Activated CD4-positive, alpha-beta T cell treated with anti-CD3 and anti-CD28 coated beads for 4 hours (primary cell): ENCODE measurements at places on chromosomes 2 and 18.

GRCh38 chr2:122326471-122326870, 571.0 kb downstream of the TSN start:
- DNase-seq: no peak

- no peak for DNase-seq
These were observed 23.1 kb downstream of the ICOS start for GRCh38 chr2:203959672-203960071.

- no peak for DNase-seq
These were observed 209.8 kb downstream of the DCDC2C start for GRCh38 chr2:3913166-3913565.

DNA sequence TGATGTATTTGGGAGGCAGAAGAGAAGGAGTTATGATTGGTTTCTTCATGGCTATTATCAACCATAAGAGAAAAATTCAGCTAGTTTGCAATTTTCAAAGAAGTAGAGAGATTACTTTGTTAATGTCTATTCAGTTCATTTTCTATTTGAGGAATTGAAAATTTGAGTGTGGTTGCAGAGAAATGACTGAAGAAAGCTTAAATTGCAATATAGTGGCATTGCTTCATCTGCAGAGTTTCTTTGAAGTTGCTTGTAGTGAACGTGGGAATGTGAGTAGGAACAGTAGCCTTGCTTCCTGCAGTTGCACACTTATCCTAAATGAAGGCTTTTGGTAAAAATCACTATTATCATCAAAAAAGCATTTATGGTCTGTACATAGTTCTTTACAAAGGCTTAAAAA, 14.7 kb upstream of the CYRIA start:
- no peak for DNase-seq

DNA sequence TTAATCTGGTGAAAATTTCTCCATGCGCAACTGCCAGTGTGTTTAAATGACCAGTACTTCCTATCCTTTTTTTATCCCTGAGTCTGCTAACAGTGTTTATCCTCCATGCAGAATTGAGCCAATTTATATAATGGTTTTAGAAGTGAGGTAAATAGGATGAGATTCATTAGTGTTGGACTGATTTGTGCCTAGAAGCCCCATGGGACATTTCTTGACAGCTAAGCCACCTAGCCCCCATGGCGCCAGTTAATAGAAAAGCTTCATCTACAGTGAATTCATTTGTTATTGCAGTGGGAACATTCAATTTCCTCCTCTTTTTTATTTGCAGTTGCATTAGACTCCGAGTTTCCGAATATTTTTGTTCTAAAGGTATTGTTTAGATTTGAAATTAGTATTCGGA, 175.6 kb downstream of the ARL6IP6 start:
- no peak for DNase-seq

DNA sequence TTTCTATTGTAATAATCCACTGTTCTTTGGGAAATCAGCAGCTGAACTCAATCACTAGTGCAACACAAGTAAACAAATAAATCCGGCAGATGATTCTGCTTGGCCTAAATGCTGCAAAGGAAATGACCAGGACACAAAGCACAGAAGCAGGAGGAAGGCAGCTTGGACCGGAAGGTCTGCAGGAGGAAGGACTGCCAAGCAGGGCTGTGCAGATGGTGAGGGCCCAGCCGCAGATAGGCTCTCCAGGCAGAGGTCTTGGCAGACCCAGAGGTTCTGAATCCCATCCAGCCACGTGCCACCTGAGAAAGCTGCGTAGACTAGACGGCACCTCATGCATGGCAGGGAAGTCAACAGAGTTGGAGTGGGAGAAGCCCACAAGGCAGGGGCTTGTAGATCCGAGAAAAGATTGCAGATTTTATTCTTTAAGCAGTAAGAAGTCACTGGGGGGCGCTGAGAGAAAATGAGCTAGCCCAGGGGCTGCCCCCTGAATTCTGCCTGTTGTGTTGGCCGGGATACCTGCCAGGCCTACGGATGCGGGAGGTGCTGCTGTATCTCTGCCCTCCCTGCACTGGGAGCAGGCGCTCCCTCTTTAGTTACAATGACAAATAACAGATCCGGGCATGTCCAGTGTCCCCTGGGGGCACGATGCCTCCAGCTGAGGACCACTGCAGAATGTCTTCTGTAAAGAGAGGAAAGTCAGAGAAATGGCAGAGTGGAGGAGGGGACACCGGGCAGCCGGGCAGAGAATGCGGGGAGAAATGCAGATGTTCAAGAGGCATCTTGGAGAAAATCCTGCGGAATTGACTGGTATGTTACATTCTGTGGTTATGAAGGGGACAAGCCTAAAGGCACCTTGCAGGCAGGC, 153.5 kb downstream of the PXDN start:
- no peak for DNase-seq

GRCh38 chr2:24491542-24492420, 727 bp downstream of the NCOA1 start:
- DNase-seq: peak; percentile 60

GRCh38 chr2:83584672-83585071, 874.4 kb downstream of the SUCLG1 start:
- no peak for DNase-seq

DNA sequence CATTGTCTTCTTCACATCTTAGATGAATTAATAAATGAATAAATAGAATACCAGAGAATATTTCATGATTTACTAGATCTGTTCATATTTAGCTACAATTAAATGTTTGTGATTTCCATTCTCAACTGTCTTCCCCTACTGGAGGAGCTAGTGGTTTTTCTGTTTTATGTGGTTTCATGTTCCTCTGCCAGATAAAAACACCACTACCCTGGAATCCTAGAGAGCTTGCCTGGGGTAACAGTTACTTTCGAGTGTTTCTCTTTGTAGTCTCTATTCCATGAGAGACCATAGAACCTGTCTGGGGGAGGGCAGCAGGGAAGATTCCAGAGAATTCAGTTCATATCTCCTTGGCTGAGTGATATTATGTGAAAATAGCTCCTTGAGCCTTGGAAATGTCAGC, 349.2 kb downstream of the INSIG2 start:
- no peak for DNase-seq

DNA sequence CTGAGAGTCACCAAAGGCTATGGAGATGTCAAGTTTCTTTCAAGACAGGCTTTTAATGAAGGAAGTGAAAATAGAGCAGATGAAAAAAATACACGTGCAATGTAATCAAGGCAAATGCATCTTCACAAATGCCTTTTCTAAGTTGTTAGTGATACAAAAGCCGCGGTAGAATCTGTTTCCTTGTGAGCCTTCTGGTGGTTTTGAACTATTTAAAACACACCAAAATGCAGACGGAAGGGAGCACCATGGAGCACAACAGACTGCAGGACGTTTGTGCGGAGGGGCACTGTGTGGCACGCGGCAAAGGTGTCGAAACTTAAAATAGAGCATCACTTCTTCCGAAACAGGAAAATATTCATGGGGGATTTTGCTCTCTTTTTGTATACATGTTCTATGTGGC, 65.0 kb upstream of the BOD1L2 start:
- no peak for DNase-seq
